ENCODE measurements at places on chromosomes 4 and X.

GRCh38 chr4:58808817-58809216 lies 1698.6 kb upstream of the IGFBP7 start:
- no peak for DNase-seq

DNA sequence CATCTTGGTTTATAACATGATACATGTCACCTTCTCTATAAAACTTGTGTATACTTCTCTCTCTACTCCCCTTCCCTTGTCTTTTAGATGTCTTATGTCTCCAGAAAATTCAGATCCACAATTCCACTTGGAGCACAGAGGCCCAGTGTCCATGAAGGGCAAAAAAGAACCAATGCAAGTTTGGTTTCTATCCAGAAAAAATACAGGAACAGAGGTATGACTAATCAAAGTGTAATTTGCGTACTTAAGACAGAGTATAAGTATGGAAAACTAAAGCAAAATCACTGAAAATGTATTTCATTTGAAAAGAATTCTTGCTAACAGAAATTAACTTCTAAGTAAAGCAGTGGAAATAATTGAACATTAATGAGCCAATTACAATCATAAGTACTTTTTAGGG lies 46.2 kb downstream of the GUCY1B1 start:
- DNase-seq: no peak

DNA sequence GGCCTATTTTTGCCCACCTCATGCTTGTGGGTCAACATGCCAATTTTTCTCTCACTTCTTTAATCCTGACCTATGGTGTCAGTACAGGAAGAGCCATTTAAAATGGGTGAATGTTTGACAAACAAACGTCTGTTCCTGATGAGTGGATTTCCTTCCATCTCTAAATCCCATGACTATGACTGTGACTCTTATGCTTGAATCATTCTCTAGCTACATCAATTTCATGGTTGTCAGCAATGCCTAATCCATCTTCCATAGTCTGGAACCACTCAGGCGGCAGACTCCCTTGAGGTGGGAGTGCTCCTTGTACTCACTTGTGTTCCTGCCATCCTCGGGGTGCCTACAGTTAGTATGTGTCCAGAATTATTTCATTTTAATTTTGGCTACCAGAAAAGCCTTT lies 194.9 kb upstream of the RPS6KA3 start:
- DNase-seq: no peak

DNA sequence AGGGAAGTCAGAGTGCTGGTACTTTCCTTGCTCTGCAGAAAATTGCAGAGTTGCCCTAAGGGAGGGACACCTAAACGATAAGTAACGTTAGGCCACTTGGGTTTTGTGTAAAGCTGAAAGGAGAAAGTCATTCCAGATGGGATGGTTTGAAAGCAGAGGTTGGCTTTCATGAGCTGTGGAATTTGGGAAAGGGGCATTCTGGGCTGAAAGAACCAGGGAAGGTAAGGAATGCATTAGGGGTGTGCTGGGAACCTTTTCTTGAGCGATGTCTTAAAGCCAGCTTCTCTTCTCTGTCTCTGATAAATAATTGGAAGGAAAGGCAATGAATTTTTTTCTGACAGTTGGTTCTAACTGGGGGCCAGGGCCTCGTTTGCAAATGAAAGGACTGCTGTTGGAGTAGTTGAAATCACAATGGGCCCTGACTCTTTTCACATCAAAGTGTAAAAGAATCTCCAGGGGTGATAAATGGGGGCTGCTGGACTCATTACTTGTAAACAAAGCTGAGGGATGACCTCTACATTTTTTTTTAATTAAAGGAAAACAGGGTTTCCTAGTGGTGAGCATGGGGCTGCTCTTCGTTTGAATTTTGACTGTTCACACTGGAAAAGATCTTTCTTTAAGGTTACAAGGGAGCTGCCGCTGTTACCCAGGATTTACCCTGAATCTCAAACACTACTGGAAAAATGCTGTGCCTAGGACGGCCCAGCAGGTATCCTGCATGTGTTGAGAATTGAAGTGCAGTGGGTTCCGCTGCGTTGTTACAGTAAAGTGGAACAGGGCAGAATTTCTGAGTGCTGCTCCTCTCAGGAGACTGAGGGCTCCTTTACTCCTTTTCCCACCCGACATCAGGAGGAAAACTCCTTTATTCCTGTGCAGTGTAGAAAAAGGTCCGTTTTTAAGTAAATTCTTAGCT lies 25.0 kb downstream of the AFF1 start:
- DNase-seq: no peak

GRCh38 chrX:43970528-43970927 lies 2.7 kb downstream of the NDP start:
- no peak for DNase-seq

- DNase-seq: no peak
These were observed 33.0 kb downstream of the PLAC1 start for GRCh38 chrX:134625315-134625718.

GRCh38 chr4:119559044-119559647 lies 69.5 kb downstream of the PDE5A start:
- no peak for DNase-seq

- DNase-seq: no peak
These were observed 1191.3 kb upstream of the IGFBP7 start for GRCh38 chr4:58301376-58301999.

DNA sequence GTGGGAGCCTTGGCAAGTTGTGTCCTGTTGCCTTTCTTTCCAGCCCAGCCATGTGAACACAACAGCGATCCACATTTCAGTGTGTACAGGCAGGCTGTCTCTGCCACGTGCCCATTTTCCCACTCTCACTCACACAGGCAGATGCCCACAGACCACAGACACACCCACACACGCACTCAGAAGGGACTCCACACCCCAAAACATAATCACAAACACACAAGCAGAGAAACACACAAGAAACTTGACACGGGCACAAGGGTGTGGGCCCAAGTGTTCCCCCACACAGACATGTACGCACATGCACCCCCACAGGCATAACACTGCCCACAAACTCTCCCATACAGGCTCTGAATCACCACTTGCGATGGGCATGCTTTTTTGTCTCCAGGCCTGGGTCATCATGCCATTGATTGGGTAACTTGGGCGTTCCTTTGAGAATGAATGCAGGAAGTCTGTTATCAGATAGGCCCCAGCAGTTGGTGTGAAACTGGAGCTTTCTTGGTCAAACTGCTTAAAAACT lies 84.3 kb downstream of the NBDY start:
- DNase-seq: no peak

GRCh38 chr4:177401658-177402273 lies 40.5 kb downstream of the AGA start:
- no peak for DNase-seq

- no peak for DNase-seq
These were observed 155.1 kb downstream of the TMA16 start for GRCh38 chr4:163649557-163650091.

DNA sequence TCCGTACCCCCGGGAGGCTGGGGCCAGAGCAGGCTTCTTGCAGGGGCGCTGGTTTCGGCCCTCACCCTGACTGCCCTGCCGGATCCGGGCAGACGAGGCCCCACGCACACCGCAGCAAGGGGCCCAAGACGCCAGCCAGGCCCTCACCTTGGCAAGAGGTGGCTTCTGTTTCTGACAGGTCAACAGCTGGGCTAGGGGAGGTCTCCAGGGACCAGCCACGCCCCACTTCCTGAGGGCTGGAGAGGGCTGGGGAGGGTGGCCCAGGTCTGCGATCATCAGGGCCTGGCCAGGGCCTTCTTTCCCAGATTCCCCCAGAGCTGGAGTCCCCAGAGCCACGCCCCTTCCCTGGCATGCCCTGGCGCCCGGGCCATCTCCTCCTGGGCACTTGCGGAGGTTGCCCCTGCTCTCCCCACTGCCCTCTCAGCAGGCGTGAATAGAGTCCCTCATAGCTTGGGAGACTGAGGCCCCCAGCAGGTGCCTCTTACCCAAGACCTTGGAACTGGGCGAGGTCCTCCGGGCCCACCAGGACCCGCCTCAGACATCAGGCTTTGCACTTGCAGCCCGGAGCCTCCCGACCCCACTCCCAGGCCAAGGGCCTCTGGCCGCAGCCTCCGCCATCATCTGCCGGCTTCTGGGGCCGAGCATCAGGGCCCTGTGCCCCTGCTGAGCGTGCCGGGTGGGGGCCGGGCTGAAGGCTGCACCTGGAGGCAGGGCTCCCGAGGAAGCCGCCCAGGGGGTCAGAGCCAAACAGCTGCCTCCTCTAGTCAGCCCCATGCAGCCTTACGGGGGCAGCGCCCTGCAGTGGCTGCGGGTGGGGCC lies 6.3 kb upstream of the FGFR3 start:
- no peak for DNase-seq

DNA sequence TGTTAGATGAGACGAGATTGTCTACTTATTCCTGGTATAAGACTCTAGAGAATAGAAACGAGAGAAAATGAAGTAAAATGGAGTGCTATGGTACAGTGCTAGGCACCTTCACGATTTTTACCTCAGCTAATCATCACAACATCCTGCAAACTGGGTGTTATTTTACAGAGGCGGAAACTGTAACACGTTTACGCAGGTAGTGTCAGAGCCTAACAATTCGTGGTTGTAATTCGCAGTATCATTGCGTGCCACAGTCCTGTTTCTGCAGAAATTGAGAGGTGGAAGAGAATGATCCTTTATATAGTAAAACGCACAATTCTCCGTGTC lies 383 bp upstream of the TBC1D19 start:
- DNase-seq: no peak

DNA sequence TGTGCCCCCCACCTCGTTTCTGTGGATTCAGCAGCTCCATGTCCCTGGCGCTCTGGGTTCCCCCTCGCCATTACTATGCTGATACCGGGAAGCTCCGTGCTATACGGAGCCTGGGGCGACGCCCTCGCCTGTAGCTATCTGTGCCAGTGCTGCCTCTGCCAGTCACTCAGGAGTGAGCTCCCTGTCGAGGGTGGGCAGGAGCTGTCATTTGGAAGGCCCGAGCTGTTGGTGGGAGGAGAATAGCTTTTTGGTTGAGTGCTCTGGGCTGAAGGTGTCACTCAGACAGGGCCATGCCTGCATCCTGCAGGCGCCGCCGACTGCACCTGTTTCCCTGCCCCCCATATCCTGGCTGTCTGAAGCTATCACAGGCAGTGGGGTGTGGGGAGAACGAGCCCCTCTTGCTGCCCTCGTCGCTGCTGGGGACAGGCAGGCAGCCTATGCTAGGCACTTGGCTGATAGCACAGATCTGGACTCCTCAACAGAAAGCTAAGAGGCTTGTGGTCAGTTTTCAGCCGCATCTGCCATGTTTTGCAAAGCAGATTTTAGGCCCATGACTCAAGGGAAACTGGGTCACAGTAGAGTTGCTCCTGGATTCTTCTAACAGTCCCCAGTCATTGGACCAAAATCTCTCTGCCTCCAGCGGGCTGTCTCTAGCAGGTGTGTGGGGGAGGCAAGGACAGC lies 31.8 kb downstream of the CPLX1 start:
- no peak for DNase-seq

GRCh38 chrX:18983666-18984380 lies at the start of gene PHKA2:
TSS of gene PHKA2 (minus strand) at chrX:18984114. CDS start at chrX:18983932, 182 bp downstream.
- DNase-seq: no peak

DNA sequence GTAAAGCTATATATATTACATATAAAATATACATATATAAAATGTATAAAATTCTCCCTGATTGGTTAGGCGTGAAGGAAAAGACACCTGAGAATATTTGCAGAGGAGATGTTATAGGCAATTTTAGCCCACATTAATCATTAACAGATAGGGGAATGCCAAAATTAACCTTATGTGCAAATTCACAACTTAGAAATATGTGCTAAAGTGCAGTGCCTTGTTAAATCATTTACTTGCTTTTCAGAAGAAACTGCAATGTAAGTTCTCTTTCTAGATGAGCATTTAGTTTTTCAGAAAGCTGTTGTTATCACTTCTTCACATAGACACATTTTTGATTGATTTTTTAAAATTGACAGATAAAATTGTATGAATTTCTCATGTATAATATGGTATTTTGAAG lies 5.6 kb downstream of the TASL start:
- DNase-seq: no peak

GRCh38 chrX:42398967-42399631 lies 378.9 kb downstream of the PPP1R2C start:
- no peak for DNase-seq

DNA sequence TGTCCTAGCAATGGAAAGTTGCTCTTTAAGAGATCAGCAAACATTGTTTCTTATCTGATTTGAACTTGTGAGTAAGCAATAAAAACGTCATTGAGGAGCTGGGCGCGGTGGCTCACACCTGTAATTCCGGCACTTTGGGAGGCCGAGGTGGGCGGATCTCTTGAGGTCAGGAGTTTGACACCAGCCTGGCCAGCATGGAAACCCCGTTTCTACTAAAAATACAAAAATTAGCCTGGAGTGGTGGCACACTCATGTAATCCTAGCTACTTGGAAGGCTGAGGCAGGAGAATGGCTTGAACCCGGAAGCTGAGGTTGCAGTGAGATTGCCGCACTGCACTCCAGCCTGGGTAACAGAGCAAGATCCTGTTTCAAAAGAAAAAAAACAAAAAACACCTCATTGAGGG lies 11.2 kb upstream of the PLAC8 start:
- no peak for DNase-seq

DNA sequence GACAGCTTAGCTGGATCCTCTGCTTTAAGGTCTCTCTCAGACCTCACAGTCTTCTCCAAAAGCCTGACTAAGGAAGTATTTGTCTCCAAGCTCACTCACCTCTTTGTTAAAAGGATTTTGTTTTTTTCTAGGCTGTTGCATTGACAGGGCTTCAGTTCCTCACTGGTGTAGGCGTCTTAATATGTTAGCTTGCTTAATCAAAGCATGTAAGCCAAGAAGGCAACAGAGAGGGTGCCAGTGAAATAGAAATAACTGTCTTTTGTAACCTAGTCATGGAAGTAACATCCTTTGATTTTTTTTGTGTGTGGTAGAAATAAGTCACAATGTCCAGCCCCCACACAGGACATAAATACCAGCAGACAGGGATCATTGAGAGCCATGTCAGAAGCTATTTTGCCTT lies 58.8 kb downstream of the FIP1L1 start:
- no peak for DNase-seq

- DNase-seq: no peak
These were observed 77.3 kb downstream of the GPRIN3 start for GRCh38 chr4:89230271-89230670.

DNA sequence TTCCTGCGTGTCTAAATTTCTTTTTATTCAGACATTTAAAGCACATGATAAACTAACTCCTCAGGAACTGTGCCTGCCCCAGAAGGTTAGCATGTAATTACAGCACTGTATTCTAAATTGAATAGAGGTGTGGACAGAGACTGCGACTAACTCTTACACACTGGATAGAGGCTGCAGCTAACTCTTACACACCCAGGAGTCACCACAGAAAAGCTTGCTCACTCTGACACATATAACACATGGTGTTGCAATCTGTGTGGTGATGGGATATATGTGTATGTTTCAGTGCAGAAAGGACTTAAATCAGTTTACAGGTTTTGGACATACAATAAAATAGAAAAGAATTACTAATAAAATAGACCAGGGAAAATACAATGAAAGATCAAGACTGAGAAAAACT lies 41.5 kb downstream of the SMAD1 start:
- no peak for DNase-seq

DNA sequence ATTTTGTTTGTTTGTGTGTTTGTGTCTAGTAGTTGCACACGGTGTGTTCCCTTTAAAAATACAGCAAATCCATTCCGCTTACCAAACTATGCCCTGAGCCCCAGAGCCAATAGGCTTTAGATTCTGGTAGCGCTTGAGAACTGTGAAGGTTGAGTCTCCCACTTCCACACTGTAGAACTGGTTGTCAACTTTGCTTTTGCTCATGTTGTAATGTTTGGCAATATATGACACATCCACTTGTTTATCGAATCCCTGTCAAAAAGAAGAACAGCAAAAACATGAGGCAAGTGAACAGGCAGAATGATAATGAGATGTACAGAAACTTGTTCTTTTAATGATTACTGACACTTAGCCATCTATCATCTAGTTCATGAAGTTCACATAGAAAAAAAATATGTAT lies 200.6 kb downstream of the MAPK10 start:
- DNase-seq: no peak
